PC-3 (cell line): ENCODE measurements at places on chromosomes 7 and 10. TPM values are rescaled to one million over a fixed set of nuclear protein-coding genes. Genes with fewer than 3 reads are reported as not detected.

Gene PPP1R17
- total RNA-seq = not detected in 2 replicates

Gene NEUROD6
- total RNA-seq = not detected in 2 replicates

Gene MAP3K8
- 4.9 and 6.5 TPM in 2 replicates for total RNA-seq

Gene TMEM225B
- total RNA-seq = not detected in 2 replicates

Gene AKR1C1
- total RNA-seq = 1.8 and 3.2 TPM in 2 replicates

Gene CNTNAP2
- 1.5 and 1.8 TPM in 2 replicates for total RNA-seq

Gene KCNMA1
- total RNA-seq = 143 and 193 TPM in 2 replicates

Gene RAMP3
- not detected in 2 replicates for total RNA-seq

Gene GTF2I
- 138 and 144 TPM in 2 replicates for total RNA-seq

Gene ABCB4
- not detected in 2 replicates for total RNA-seq

Gene FXYD4
- total RNA-seq = not detected in 2 replicates

Gene IGF2BP3
- 8.9 and 11.7 TPM in 2 replicates for total RNA-seq

Gene VGF
- total RNA-seq = 1.6 and 2.5 TPM in 2 replicates

Gene PTF1A
- total RNA-seq = not detected in 2 replicates

Gene POU6F2
- total RNA-seq = not detected in 2 replicates

Gene FAM25C
- total RNA-seq = not detected in 2 replicates

Gene FGFR2
- total RNA-seq = 0.17 and 0.36 TPM in 2 replicates

Gene PLXNA4
- total RNA-seq = 1.2 TPM in 2 replicates

Gene FEZF1
- not detected in 2 replicates for total RNA-seq

Gene DENND2A
- total RNA-seq = 8.9 and 10.6 TPM in 2 replicates

Gene SLC26A5
- total RNA-seq = 0.29 and 0.86 TPM in 2 replicates

Gene GNAT3
- not detected in 2 replicates for total RNA-seq

Gene CLCN1
- total RNA-seq = 0.55 and 0.69 TPM in 2 replicates

Gene DNAJC12
- 14.2 and 15.5 TPM in 2 replicates for total RNA-seq
